ENCODE measurements at places on chromosomes 2 and 18. TPM values are rescaled to one million over a fixed set of nuclear protein-coding genes. Genes with fewer than 3 reads are reported as not detected.

GRCh38 chr2:173076581-173077345, 1.1 kb downstream of the MAP3K20 start:
- no peak overlapping the region for H3K27ac ChIP-seq
- peak overlapping the region; percentile 87 for H3K4me3 ChIP-seq
- H3K27me3 ChIP-seq = peaks cover 2% of the 10 kb centered on the region
- peaks cover 8% of the 10 kb centered on the region for H3K4me1 ChIP-seq
- DNase-seq = peak; percentile 3

GRCh38 chr18:8366656-8367055, 242.6 kb upstream of the RAB12 start:
- DNase-seq = no peak
- H3K4me1 ChIP-seq = peaks cover 12% of the 10 kb centered on the region
- peaks cover 2% of the 10 kb centered on the region for H3K27me3 ChIP-seq
- no peak overlapping the region for H3K4me3 ChIP-seq
- H3K36me3 ChIP-seq = no peaks in the 10 kb centered on the region

- H3K4me3 ChIP-seq = no peak overlapping the region
- no peak overlapping the region for H3K27ac ChIP-seq
- DNase-seq = no peak
- H3K36me3 ChIP-seq = no peaks in the 10 kb centered on the region
- no peaks in the 10 kb centered on the region for H3K4me1 ChIP-seq
These were observed 432.3 kb downstream of the LRP1B start for GRCh38 chr2:141698500-141698899.

DNA sequence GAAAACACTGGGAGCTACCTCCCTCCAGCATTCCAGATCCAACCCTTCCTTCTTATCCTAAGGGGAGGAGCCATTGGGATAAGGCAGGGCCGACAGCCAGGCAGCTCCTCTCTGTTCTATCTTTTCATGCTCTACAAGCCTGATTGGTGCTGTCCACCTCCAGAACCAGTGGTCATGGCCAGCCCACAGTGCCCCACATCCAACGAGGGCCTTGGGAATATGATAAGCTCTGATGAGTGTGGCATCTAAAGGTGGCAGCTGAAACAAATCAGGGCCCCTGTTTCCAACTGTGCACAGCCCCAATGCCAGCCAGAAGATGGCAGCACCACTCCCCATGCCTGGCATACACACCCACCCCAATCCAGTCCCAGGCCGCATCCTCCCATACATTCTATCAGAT, 329.3 kb downstream of the C1D start:
- H3K27me3 ChIP-seq = no peaks in the 10 kb centered on the region
- no peak overlapping the region for H3K27ac ChIP-seq
- no peak for DNase-seq
- H3K4me1 ChIP-seq = no peaks in the 10 kb centered on the region
- no peak overlapping the region for H3K4me3 ChIP-seq

The TMEM237 gene
- 1.8 TPM for polyA plus RNA-seq

DNA sequence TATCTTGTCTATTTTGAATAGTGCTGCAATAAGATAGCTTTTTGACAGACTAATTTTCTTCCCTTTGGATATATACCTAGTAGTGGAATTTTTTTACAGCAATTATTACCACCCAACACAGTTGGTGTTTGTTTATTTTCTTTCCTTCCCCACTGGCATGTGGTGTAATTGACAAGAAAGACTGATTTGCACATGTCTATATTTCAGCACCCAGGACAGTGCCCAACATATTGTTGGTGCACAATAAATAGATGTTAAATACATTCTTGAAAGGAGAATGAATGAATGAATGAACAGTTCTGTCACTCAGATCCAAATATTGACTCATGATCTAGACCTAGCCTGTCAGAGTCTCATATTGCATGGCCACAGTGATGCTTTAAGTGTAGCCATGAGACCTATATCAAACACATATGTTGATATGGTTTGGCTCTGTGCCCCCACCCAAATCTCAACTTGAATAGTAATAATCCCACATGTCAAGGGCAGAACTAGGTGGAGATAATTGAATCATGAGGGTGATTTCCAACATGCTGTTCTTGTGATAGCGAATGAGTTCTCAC, 538.2 kb downstream of the NYAP2 start:
- H3K27me3 ChIP-seq = peaks cover 1% of the 10 kb centered on the region
- no peak for DNase-seq
- no peak overlapping the region for H3K4me3 ChIP-seq
- no peaks in the 10 kb centered on the region for H3K4me1 ChIP-seq
